Activated CD4-positive, alpha-beta T cell treated with anti-CD3 and anti-CD28 coated beads, Interleukin-2, amount 50 U/mL, for 24 hours (primary cell): ENCODE measurements at places on chromosomes 4 and X.

DNA sequence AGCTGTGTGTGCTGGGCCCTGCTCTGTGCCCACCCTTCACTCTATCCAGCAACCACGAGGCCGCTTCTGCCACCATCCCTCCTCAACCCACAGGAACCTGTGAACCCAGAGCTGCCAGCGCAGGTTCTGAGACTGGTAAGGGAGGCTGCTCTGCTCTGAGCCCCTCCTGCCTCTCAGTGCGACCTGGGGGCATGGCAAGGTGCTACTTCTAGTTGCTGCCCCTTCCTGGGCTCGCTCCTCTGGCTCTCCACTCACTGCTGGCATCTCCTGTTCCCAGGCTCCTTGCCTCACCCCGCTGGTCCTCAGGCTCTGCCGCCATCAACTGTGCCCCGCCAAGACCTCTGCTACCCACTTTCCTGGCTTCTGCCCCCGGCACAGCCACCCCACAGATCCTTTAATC lies 39.3 kb downstream of the RNF212 start:
- DNase-seq: no peak

DNA sequence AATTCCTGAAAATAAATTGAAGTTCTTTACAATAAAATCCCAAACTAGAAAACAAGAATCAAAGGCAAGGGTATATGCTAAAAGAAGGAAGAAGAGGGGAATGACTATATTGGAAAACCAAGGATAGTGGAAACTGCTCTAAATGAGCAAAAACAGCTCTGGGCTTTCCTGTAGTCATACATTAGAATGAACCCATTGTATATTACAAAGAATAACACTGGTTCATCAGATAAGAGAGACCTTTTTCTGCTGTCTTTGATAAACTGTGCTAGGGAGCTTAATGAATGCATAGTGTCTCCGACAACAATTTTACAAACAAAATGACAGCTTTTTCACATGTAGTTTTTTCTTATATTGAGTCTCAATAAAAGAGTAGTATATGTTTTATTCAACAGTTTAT lies 26.6 kb downstream of the TLR2 start:
- DNase-seq: no peak

GRCh38 chr4:119526786-119527550 lies 101.6 kb downstream of the PDE5A start:
- DNase-seq: no peak

- DNase-seq: no peak
Observed at GRCh38 chr4:26685250-26685649, 101.4 kb downstream of the TBC1D19 start.

GRCh38 chrX:30373479-30373878 lies 64.3 kb upstream of the NR0B1 start:
- DNase-seq: no peak

DNA sequence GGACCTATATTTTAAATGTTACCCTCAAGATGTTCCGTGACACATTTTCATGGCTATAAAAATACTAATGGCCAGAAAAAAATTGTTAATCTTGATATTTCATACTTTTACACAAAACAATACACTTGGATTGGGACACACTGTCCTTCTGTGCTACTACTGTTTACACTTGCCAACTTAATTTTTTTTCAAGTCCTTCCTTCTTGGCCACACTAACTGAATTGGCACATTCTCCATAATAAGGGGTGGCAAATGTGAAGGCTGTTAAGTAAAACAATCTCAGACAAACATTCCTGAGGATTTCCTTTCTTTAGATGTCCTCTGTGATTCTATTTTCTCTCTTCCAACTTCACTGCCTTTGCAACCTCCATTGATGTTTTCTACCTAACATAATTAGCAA lies 225.8 kb downstream of the IQCM start:
- DNase-seq: no peak

- no peak for DNase-seq
Observed at GRCh38 chrX:115413246-115413878, 123.8 kb downstream of the LUZP4 start.

DNA sequence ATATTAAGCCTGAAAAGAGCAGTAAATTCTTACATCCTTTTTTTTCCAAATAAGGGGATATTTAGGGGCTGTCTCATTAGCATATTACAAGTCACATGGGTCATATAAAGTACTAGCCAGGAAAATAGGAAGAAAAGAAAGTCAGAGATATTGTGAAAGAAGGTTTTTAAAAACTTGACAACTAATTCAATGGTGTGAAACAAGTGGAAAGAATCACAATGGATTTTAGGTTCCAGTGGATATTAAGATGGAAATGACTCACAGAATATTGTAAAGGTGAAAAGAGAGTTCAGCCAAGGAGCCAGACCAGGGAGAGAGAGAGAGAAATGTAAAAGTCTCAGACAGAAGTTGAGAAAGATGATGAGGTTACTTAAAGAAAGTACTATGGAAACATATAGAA lies 297.2 kb downstream of the IQCM start:
- no peak for DNase-seq

DNA sequence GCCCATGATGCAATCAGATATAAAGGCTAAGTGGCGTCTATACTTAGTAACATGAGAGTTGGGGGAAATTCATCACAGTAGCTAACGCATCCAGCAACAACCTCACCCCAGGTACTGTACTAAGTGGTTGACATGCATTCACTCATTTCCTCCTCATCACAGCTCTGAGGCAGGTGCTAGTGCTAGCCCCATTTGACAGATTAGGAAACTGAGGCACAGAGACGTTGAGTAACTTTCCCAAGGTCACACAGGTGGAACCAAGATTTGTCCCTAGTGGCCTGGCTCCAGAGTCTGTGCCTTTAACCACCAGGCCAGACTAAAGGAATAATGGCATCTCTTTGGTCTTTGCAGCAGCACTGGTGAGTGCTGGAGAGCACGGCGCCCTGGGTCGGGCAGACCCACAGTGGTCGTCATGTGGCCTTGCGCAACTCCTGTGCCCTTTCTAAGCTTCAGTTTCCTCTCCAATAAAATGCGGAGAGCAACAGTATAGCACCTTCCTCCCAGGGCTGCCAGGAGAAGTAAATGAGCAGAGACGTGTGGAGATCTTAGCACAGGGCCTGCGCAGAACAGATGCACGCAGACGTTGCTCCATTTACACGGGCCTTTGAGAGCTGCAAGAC lies 186.4 kb downstream of the BCOR start:
- no peak for DNase-seq

- DNase-seq: no peak
Observed at GRCh38 chr4:73929278-73929677, 52.5 kb downstream of the PF4 start.

GRCh38 chrX:40831750-40832149 lies 96.4 kb upstream of the MED14 start:
- DNase-seq: no peak

DNA sequence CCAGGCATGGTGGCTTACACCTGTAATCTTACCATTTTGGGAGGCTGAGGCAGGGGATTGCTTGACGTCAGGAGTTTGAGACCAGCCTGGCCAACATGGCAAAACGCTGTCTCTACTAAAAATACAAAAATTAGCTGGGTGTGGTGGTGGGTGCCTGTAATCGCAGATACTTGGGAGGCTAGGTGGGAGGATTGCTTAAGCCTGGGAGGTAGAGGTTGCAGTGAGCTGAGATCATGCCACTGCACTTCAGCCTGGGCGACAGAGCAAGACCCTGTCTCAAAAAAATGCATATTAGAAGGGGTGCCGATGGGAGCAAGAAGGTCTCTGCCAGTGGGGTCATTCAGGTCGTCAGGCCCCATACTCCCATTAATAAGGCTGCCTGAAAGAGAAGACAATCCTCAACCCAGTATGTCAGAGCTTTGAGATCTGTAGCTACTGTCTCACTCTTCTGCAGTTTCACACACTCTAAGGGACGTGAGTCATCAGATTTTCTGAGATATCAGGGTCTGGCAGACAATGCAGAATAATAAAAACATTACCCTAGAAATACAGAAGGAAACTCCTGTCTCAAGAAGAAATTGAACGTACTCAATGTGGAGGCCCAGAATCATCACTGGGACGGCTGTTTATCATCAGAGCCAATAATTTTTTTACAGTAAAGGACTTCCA lies 176.7 kb upstream of the FAT1 start:
- no peak for DNase-seq

DNA sequence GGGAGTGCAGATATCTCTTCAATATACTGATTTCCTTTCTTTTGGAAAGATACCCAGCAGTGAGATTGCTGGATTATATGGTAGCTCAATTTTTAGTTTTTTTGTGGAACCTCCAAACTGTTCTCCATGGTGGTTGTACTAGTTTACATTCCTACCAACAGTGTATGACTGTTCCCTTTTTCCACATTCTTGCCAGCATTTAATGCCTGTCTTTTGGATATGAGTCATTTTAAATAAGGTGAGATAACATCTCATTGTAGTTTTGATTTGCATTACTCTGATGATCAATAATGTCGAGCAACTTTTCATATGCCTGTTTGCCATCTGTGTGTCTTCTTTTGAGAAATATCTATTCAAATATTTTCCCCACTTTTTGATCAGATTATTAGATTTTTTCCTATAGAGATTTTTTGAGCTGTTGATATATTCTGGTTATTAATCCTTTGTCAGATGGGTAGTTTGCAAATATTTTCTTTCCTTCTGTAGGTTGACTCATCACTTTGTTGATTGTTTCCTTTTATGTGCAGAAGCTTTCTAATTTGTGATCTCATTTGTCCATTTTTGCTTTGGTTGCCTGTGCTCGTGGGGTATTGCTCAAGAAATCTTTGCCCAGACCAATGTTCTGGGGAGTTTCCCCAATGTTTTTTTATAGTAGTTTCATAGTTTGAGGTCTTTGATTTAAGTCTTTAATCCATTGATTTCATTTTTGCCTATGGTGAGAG lies 552.7 kb downstream of the ZNF674 start:
- DNase-seq: no peak

DNA sequence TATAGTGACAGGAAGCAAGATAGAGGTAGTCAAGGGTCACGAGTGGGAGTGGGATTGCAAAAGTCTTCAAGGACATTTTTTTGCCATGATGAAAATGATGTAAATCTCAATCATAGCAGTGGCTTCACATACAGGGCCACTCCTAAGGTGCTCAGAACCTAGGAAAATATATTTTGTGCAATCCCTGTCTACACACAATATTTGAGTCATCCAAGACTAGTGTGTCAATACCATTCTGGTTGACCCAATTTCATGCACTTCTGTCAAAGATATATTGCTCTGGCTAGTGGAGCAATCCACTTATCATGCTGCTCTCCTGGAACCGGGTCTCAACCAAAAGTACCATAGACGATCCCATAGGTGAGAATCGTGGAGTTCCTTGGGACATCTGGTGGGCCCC lies 24.2 kb upstream of the XPNPEP2 start:
- no peak for DNase-seq
